SK-N-SH (cell line): ENCODE measurements at places on chromosomes 12 and 14. TPM values are rescaled to one million over a fixed set of nuclear protein-coding genes. Genes with fewer than 3 reads are reported as not detected.

The AKAP3 gene
- 0.12 and 0.24 TPM in 2 replicates for polyA plus RNA-seq

The BATF gene
- polyA plus RNA-seq: not detected in 2 replicates

The AJUBA gene
- 24.4 and 36.2 TPM in 2 replicates for polyA plus RNA-seq

The C12orf56 gene
- polyA plus RNA-seq: not detected in 2 replicates

The CLEC4C gene
- not detected in 2 replicates for polyA plus RNA-seq

The ENDOU gene
- polyA plus RNA-seq: not detected in 2 replicates

The TAS2R7 gene
- polyA plus RNA-seq: not detected in 2 replicates

The MYH7 gene
- not detected in 2 replicates for polyA plus RNA-seq

The MUCL1 gene
- polyA plus RNA-seq: not detected in 2 replicates

The PTPRB gene
- 1.1 and 2.0 TPM in 2 replicates for polyA plus RNA-seq

DNA sequence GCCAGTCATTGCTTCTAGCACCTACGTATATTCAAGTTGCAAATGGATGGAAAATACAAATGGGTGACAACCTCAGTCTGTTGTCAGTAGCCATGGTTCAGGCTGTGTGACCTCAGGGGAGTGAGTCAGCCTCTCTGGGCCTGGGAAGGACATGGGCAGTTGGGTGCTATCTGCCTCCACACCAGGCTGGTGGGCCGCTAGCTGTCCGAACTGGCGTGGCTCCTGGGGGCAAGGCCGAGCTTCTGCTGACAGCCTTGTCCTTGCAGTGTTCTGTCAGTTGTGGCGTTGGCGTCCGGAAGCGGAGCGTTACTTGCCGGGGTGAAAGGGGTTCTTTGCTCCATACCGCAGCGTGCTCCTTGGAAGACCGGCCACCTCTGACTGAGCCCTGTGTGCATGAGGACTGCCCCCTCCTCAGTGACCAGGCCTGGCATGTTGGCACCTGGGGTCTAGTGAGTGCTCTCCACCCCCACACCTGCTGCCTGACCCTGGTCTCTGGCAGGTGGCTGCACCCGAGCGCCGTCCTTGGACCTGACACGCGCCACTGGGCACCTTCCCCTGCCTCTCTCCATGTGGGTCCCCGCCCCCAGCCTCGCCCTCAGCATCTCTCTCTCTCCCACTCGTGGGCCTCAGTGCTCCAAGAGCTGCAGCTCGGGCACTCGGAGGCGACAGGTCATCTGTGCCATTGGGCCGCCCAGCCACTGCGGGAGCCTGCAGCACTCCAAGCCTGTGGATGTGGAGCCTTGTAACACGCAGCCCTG, 17.1 kb downstream of the PAPLN start:
- no peaks in the 10 kb centered on the region for H3K4me1 ChIP-seq
- H3K27me3 ChIP-seq: no peaks in the 10 kb centered on the region
- H3K36me3 ChIP-seq: no peaks in the 10 kb centered on the region
- H3K4me3 ChIP-seq: no peak overlapping the region
- DNase-seq: no peak

- no peak overlapping the region for H3K4me3 ChIP-seq
- no peak overlapping the region for H3K27ac ChIP-seq
- no peaks in the 10 kb centered on the region for H3K36me3 ChIP-seq
- H3K27me3 ChIP-seq: no peaks in the 10 kb centered on the region
Observed at GRCh38 chr12:102371165-102371564, 109.2 kb downstream of the IGF1 start.

- H3K27ac ChIP-seq: no peak overlapping the region
- H3K4me1 ChIP-seq: no peaks in the 10 kb centered on the region
- no peaks in the 10 kb centered on the region for H3K36me3 ChIP-seq
- no peak for DNase-seq
Observed at GRCh38 chr12:39672976-39673375, 53.4 kb upstream of the ABCD2 start.

- H3K27me3 ChIP-seq: no peaks in the 10 kb centered on the region
- DNase-seq: no peak
- H3K27ac ChIP-seq: no peak overlapping the region
- peaks cover 6% of the 10 kb centered on the region; the same call in 1 of the 2 replicates for H3K4me1 ChIP-seq
Observed at GRCh38 chr12:19659501-19659900, 220.2 kb downstream of the AEBP2 start.

GRCh38 chr12:110379197-110379596, 24.3 kb downstream of the ANAPC7 start:
- H3K27me3 ChIP-seq: no peaks in the 10 kb centered on the region
- no peak overlapping the region for H3K4me3 ChIP-seq
- peak overlapping the region; percentile 25; the same call in 1 of the 2 replicates for H3K27ac ChIP-seq
- H3K36me3 ChIP-seq: peaks cover 67% of the 10 kb centered on the region

DNA sequence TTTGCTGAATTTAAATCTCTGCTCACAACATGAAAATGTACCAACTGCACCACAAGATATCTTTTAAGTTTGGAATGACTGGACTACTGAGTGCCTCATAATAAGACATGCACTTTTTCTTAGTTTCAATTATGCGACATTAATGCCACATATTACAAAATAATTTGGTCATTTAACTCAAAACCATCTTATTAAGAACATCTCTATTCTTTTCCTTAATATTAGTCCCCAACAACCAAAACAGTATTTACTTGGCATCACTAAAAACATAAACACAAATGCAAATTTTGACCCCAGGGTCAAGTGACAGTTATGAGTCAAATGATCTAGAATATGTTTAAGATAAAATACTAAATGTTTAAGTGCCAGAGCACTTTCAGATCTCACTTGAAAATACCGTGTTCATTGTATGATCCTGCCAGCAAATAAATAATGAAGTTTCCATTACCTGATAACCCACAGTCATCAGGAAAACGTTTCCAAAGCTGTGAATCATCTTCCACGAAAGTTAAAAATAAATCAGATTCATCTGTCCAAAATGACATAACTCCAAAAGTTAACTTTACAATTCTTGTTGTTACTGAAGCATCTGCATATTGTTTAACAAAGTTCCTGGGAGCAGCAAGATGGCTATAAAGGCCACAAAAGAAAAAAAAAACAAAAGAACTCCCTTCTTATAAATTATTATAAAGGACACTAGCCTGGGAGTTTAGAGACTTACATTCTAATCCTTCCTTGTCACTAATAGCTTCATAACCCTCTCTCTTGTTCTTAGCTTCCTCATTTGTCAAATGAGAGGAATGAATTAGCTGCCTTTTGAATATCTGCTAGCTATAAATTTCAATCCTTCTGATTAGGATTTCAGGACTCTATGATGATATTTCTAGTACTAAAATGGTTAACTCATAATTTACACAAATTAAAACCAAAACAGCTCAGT, 30.5 kb upstream of the AP4S1 start:
- no peaks in the 10 kb centered on the region for H3K27me3 ChIP-seq
- peak overlapping the region; percentile 29; the same call in 1 of the 2 replicates for H3K27ac ChIP-seq
- H3K36me3 ChIP-seq: 0 out of 2 replicates have a peak, but pooled peaks cover 2% of the 10 kb centered on the region

GRCh38 chr12:80205960-80206359, 106.6 kb downstream of the OTOGL start:
- H3K4me3 ChIP-seq: no peak overlapping the region
- no peak for DNase-seq
- H3K27ac ChIP-seq: no peak overlapping the region
- H3K27me3 ChIP-seq: peaks cover 7% of the 10 kb centered on the region; the same call in 1 of the 2 replicates
- no peaks in the 10 kb centered on the region for H3K4me1 ChIP-seq

DNA sequence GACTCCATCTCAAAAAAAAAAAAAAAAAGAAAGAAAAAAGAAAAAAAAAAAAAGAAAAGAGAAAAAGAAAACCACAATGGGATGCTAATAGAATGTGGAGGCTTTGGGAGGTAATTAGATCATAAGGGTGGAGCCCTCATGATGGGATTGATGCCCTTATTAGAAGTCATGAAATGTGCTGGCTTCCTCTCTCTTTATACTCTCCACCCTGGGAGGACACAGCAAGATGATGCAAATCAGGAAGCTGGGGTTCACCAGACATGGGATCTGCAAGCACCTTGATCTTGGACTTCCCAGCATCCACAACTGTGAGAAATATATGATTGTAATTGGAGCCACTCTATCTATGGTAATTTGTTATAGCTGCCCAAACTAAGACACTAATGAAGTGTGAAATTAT, 13.4 kb upstream of the DRAM1 start:
- no peak overlapping the region for H3K4me3 ChIP-seq
- no peaks in the 10 kb centered on the region for H3K36me3 ChIP-seq
- no peak overlapping the region for H3K27ac ChIP-seq
- peaks cover 6% of the 10 kb centered on the region; the same call in 1 of the 2 replicates for H3K4me1 ChIP-seq
- H3K27me3 ChIP-seq: no peaks in the 10 kb centered on the region

DNA sequence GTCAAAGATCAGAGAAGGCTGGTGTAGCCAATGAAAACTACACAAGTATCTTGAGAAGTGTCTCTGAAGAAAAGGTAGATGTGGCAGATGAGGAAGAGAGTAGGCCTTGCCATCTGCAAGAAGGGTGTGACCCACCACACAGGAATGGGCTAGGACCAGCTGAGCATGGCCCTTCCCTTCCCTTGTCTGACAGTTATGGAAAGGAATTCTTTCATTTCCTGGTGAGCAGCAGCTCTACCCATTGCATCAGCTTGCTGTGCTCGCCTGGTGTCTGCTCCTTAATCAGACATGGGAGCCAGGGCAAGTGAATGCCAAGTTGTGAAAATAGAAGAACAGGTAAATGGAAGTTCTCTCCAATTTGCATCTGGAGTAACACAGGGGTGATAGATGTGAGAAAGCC, 145.2 kb upstream of the KRR1 start:
- H3K27ac ChIP-seq: peak overlapping the region; percentile 98
- no peak for DNase-seq
- H3K27me3 ChIP-seq: no peaks in the 10 kb centered on the region

- H3K27ac ChIP-seq: no peak overlapping the region
- no peaks in the 10 kb centered on the region for H3K27me3 ChIP-seq
- peaks cover 46% of the 10 kb centered on the region for H3K36me3 ChIP-seq
- no peak overlapping the region for H3K4me3 ChIP-seq
- DNase-seq: no peak
Observed at GRCh38 chr14:73965216-73965615, 15.1 kb downstream of the COQ6 start.

- peaks cover 18% of the 10 kb centered on the region for H3K4me1 ChIP-seq
- H3K27me3 ChIP-seq: no peaks in the 10 kb centered on the region
- H3K4me3 ChIP-seq: no peak overlapping the region
- H3K36me3 ChIP-seq: no peaks in the 10 kb centered on the region
- DNase-seq: no peak
Observed at GRCh38 chr12:26749781-26750180, 83.2 kb downstream of the ITPR2 start.

DNA sequence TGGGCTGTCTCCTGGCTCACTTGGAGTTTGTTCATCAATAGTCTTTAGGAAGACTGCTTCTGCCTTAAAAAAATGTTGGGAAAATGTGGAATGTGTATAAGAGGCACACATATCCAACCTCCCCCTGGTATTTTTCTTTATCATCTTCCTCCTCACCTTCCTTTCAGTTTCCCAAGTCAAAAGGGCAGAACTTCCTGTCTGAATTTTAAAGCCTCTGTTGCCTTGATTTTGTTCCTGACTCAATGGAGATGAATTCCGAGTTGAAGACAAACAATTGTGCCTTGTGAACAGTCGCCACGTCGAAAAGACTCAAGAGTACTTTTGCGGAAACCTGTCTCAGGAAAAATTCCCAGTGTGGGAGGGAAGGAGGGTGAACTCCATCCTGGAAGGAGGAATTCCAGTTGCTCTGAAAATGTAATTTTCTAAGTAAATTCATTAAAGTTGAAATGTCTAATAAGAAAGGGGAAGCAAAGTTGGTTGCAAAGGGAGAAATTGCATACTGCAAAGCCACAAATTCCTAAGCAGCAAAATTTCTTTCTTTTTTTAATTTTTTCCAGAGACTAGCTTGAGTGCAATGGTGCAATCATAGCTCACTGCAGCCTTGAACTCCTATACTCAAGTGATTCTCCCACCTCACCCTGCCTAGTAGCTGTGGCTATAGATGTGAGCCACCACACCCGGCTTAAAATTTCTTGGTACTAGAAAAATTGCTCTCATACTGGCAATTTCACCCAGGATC, 50.2 kb upstream of the ELK3 start:
- H3K27ac ChIP-seq: no peak overlapping the region
- no peak for DNase-seq
- H3K4me3 ChIP-seq: no peak overlapping the region
- no peaks in the 10 kb centered on the region for H3K4me1 ChIP-seq
- no peaks in the 10 kb centered on the region for H3K27me3 ChIP-seq
- H3K36me3 ChIP-seq: no peaks in the 10 kb centered on the region

- no peak for DNase-seq
- no peak overlapping the region for H3K4me3 ChIP-seq
- peaks cover 27% of the 10 kb centered on the region; the same call in 1 of the 2 replicates for H3K4me1 ChIP-seq
- H3K27me3 ChIP-seq: no peaks in the 10 kb centered on the region
- peak overlapping the region; percentile 18; the same call in 1 of the 2 replicates for H3K27ac ChIP-seq
Observed at GRCh38 chr14:69713993-69714679, 52.8 kb upstream of the SRSF5 start.
